Natural killer cell (primary cell): ENCODE measurements at places on chromosomes 13 and 19. TPM values are rescaled to one million over a fixed set of nuclear protein-coding genes. Genes with fewer than 3 reads are reported as not detected.

DNA sequence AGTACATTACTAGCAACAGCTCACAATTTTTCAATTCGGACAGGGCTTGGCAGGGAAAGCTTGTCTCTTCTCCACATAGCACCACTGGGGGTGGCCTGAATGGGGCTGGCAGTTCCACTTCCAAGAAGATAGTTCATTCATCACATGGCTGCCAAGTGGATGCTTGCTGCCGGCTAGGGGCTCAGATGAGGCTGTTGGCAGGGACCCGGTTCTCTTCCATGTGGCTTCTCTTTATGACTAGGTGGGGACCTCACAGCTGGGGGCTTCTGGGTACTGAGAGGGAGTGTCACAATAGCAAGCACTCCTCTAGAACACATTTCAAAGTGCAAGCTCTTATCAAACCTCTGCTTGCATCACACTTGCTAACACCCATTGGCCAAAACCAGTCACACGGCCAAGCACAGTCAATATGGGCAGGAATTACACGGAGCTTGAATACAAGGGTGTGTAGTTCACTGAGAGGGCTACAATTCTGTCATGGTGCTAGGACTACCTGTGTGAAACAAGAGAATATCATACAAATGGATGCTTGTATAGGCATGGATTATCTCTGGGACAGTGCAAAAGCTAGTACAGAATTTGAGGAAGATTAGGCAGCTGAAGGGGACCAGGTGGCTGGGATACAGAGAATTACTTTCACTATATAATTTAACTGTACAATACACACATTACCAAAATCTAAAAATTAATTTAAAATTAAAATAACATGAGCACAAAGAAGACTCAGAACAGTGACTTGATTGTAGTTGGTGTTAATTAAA lies 32.3 kb downstream of the ATP7B start:
- no peaks in the 10 kb centered on the region for H3K27me3 ChIP-seq
- no peak overlapping the region for H3K4me3 ChIP-seq
- no peak for DNase-seq
- no peaks in the 10 kb centered on the region for H3K36me3 ChIP-seq
- no peaks in the 10 kb centered on the region for H3K4me1 ChIP-seq
- no peak overlapping the region for H3K27ac ChIP-seq

Gene LGI4
- not detected for total RNA-seq

Gene VAV1
- total RNA-seq = 167 TPM

Gene B3GNT8
- total RNA-seq = 2.1 TPM
